Glomerular endothelial cell (primary cell): ENCODE measurements at places on chromosomes 2 and 18. TPM values are rescaled to one million over a fixed set of nuclear protein-coding genes. Genes with fewer than 3 reads are reported as not detected.

IL1B gene
- 8.9 and 10.6 TPM in 2 replicates for total RNA-seq

GRCh38 chr18:41933778-41934177, 21.3 kb upstream of the PIK3C3 start:
- no peak for DNase-seq

DNA sequence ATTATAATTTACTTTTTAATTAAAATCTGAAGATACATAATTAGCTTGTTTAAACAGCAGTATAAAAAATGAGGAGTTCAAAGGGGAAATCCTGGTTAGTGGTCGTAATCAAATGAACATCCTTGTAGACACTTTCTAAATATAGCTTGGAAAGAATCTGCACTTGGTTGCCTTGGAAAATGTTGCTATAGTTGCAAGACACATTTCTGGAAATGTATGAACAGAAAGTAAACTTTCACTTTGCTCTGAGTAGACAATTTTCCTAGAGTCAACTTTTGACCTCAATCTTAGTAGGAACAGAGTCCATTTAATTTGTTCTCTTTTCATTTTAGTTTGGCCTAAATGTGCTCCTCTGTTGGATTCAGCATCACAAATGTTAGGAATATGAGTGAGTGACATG, 38.3 kb downstream of the GCA start:
- no peak for DNase-seq

DNA sequence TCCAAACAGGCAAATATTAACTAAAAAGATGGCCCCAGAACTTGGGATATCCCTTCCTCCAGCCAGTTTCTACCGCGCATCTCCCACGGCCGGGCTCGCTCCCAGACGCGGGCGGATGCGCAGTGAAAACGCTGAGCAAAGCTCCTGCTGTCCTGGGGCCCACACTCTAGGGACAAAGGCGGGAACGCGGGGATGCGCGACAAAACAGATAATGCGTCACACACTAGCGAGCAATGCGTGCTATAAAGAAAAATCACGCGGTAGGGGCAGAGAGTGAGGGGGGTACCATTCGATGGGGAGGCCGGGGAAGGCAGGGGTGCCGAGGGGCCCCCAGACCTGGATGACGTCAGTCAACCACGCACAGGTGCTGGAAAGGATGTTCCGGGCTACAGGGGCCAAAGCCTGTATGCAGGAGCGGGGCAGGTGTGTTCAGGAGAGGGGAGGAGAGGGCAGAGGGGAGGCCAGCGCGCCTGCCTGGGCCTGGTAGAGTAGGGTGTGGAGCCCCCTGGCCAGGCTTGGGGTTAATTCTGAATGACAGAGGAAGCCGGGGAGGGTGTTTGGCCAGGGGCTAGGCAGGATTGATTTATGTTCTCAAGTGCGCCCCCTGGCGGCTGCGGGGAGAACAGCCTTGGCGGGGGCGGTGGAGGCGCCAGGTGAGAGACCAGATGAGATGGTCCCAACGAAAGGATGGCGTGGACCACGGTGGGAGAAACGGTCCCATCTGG, 14.9 kb upstream of the ITM2C start:
- DNase-seq: no peak

GRCh38 chr18:48355276-48356115, 53.7 kb downstream of the ZBTB7C start:
- DNase-seq: no peak

DNA sequence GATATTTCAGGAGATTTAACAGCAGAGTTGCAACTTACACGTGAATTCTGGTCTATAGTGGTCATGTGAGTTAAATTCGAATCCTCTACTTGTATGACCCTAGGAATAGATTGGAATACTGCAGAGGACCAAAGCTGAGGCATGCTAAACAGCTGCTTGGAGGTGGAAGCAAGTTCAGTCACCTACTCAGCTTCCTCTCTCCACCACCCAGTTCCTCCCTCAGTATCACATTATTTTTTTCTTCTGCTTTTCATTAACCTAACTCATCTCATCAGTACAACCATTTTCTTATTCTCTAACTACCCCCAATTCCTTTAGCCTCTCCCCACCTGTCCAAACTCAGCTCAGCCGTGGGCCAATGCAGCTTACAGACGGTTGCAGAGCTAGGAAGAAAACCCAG, 385.5 kb downstream of the SETBP1 start:
- no peak for DNase-seq

CABYR gene
- total RNA-seq: 3.0 and 6.0 TPM in 2 replicates

ITGB6 gene
- total RNA-seq: 0.47 and 0.68 TPM in 2 replicates

DNA sequence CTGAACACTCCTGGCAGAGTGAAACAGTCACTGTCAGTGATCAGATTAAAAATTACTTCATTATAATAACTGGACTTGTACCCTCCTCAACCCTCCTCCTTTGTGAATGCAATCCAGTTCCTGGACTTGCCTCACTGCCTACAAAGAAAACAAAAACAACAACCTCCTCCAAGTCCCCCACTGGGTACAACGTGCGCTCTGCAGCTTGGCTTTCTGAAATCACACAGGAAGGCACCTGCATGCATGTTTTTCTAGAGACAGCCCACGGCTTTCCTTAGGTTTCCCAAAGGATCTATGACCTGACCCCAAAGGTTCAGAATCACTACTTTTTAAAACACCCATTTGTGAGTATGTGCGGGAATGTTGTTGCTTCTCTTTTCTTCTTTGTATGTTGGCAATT, 61.4 kb upstream of the TUBA3E start:
- DNase-seq: no peak

GYPC gene
- 308 and 393 TPM in 2 replicates for total RNA-seq

- no peak for DNase-seq
Observed at GRCh38 chr2:217797661-217798069, 205.1 kb downstream of the TNS1 start.

PLCD4 gene
- 0.05 and 0.93 TPM in 2 replicates for total RNA-seq

- no peak for DNase-seq
Observed at GRCh38 chr2:71379086-71379485, 47.5 kb downstream of the ZNF638 start.

DNA sequence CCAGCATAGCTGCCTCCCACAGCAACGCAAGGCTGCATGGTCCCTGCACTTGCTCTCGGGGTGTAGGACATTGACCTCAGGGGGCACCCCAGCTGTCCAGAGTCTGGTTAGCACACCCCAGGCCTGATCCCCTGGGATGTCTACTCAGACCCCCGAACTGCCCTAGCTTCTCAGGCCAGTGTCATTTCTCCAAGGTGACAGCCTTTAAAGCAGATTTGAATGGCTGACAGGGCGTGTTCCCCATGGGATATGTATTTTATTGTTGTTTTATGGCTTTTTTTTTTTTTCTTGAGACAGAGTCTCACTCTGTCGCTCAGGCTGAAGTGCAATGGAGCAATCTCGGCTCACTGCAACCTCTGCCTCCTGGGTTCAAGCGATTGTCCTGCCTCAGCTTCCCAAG, 40.8 kb upstream of the PTMA start:
- DNase-seq: no peak

GRCh38 chr2:232581725-232582124, 31.2 kb downstream of the EIF4E2 start:
- DNase-seq: no peak

OTOS gene
- total RNA-seq: not detected in 2 replicates

- DNase-seq: no peak
Observed at GRCh38 chr2:113980946-113981345, 91.1 kb downstream of the ACTR3 start.

- no peak for DNase-seq
Observed at GRCh38 chr2:29012211-29012681, 31.1 kb downstream of the TOGARAM2 start.

SCYGR4 gene
- not detected in 2 replicates for total RNA-seq

SNTG2 gene
- 1.5 TPM in 1 of 2 replicates, not detected in the other for total RNA-seq

DNA sequence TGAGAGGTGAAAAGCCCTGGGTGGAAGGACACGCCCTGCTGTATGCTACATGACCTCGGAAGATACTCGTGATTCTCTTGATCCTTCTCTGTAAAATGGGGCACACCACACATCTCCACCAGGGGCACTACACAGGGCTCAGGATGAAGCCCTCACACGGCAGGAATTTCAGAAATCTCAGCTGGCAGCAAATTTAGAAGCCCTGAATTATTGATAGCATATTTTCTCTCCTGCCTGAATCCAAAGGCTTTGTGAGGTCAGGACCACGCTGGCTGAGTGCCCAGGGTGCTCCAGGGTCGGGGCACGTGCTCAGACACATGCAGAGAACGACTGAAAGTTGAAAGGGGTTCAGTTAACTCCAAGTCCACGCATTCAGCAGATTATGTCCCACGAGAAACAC, 42.1 kb upstream of the GALR1 start:
- peak; percentile 27 for DNase-seq

DNA sequence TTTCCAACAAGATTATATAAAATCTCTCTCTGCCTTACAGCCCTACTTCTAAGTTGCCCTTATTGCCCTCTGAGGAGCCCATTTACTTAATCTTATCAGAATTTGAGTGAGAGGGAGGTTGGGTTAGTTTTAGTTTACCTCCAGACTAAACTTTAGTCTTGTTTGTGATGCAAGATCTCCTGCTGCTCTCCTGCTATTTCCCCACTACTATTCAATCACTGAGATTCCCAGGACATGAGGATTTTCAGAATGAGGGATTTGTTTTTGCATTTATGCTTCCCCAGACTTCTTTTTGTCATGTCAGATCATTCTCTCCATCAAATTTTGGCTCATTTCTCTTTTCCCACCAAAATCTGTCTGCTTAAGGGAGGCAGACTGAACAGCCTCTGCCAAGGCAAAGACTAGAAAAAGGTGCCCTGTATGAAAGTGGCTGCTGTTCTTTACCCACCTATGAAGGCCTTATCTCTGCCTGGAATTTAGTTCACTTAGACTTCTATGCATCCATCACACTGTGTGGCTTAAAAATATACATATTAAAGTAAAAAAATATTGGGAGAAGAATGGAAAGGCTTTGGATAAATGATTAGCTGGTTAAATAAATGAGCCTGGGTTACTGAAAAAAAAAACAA, 401.3 kb downstream of the PID1 start:
- no peak for DNase-seq
